ENCODE measurements at places on chromosomes 11 and 22.
A peak's percentile ranks its signal among the peaks of the same experiment; 100 is the strongest.

GRCh38 chr11:78949976-78950690 is 375.5 kb upstream of the NARS2 start:
- no peak for DNase-seq

DNA sequence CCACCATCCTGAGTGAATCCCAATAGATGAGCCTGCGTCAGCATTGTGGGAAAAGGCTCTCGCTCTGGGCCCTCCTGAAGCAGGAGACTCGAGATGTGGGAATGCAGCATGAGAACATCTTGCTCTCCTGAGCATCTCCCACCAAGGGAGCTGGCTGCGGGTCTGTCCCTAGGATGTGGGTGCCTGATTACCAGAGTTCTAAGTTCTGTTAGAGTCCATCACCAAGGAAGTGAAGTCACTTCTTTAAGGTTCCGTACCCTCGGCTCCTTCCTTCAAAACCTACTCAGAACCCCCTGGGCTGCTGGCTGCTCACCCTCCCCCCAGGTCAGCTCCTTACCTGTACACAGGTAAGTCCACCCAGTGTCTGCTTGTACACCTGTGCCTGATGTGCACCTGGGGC is 100.5 kb upstream of the IGLL5 start:
- no peak for DNase-seq

DNA sequence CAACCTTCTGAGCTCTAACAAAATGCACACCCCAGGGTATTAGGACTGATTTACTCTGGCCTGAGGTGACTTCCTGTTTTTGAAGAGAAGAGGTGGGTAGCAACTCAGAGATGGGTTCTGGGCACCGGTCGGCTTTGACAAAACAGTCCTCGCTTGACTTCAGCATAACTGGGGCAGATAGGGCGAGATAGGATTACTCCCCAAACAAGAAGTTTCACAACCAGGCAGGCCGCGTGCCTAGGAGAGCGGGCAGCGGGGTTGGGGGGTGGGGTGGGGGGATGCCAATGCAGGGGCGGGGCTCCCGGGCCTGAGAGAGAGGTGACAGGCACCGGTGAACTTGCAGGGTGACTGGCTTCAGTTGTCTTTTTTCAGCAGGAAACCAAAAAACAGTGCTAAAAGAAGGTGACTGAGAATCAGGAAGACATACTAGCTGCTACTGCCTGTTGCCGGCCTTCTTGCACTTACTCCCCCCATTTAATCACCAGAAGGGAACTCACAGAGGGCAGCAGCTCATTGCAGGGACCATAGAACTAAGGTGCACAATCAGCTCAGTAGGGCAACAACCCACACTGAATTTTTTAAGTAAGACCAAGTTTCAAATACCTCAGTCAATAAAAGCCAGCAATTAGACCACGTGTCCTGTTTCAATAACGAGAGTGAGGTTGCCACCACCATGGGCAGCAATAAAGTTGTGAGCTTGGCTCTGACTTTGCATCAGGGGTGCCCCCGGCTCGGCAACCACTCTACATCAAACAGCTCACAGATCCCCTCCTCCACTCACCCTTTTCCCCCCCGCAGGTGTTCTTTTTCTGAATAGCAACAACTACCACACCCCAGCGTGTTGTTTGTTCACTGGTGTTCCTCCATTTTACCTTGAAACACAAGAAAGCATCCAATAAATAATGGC is 37.2 kb upstream of the ETS1 start:
- DNase-seq: no peak

- no peak for DNase-seq
These were observed 1850.2 kb upstream of the RAG2 start for GRCh38 chr11:38448284-38448683.

DNA sequence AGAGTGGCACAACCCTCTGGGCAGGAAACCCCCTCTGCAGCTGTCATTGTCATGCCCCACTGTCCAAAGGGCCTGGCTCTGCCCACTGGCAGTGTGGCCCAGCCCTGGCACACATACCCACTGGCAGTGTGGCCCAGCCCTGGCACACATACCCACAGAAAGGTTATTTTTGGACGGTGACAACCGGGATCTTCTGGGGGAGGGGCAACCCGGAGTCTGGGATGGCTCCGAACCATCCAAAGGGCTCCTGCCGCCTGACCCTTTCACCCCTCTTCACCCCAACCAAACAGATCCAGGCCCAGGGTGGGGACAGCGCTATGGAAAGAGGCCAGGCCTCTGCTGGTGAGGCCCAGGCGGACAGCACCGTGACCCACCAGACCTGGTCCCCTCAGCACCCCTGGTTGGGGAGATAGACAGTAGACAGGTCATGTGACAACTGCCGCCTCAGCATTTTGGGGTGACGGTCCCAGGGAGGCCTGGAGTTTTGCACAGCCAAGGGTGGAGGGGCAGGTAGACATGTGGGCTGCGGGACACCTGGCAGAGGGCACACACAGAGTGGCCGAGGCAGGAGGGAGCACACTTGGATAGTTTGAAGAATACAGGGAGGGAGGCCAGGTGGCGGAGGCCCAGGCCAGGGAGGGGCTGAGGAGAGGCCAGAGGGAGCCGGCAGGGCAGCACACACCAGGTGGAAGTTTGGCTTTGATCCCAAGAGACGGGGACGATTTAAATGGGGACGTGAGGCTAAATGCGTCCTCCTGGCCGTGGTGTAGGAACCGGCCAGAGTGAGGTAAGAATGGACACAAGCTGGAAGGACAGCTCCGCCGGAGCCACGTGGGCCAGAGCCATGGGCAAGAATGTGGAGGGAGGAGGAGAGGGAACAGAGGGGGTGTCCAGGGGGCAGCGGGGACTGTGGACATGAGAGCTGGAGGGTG is 2.9 kb downstream of the MAPK12 start:
- DNase-seq: no peak

- DNase-seq: peak; percentile 82
These were observed 60.4 kb downstream of the SBF2 start for GRCh38 chr11:10233581-10233980.

DNA sequence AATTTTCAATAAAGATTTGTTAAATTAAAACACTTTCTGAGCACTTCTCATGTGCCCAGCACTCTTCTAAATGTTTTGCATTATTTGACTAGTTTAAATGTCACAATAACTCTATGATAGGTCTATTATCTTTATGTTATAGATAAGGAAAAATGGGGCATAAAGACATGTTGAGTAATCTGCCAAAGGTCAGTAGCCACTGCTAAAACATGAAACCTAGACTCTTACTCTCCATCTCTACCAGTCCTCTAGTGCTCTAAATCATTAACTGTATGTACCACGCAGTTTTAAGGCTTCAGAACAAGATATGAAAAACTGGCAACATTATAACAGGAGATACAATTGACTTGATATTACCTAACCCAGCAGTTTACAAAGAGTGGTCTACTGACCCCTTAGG is 6.9 kb downstream of the RAB6A start:
- DNase-seq: no peak

DNA sequence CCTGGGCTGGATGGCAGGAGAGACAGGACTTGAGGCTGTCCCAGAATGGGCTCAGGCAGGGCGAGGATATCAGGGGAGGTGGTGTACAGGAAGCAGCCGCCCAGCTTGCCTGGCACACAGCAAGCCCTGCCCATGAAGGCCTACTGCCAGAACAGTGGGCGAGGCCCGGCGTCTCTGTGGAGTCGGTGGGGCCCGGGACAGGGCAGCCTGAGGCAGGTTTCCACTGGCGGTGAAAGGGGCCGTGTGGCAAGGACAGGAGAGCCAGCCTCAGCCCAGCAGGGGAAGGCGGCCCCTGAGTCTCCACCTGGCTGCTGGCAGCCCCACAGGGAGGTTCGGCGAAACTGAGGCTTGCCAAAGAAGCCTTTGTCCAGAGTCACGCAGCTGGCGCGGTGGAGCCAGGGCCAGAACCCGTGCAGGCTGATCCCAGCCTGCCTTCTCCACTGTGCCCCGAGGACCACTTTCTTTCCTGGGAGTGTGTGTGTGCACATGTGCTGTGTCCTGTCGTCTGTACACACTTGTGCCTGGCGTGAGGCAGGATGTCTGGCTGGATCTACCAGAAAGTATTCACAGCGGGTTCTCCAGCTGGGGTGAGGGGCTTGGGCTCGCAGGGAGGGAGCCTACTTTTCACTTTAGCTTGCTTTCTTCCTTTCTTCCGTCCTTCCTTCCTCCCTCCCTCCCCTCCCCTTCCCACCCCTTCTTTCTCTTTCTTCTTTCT is 1.2 kb downstream of the TSPO start:
- DNase-seq: peak; percentile 30

GRCh38 chr22:32752816-32753520 is 48.5 kb upstream of the TIMP3 start:
- DNase-seq: peak; percentile 36

DNA sequence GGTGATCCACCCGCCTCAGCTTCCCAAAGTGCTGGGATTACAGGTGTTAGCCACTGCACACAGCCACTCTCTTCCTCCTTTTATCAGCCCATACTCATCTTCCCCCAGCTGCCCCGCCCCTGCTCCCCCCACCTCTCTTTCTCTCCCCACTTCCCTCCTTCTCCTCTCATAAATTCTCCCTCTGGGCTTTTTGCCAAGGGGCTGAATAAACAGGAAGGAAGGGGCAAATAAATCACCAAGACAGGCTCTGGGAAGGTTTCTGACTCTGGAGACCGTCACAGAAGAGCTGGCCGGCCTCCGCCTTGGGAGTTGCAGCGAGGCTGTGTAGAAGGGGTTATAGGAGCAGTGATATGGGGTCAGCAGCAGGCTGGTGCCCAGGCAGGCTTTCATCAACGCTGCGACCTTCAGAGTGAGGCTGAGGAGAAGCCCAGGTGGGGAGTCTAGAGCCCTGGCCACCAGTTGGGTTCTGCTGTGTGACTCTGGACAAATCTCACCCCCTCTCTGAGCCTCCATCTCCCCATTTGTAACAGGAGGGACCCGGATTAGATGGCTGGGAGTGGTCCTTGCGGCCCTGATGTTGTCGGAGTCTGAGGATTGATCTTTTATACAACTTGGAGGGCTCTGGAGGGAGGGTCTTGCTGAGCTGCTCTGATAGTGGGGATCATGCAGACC is 62.6 kb upstream of the RASD2 start:
- peak; percentile 75 for DNase-seq

GRCh38 chr22:50084080-50084477 is 1.1 kb downstream of the MLC1 start:
- DNase-seq: no peak

- no peak for DNase-seq
These were observed 81.0 kb upstream of the CTSC start for GRCh38 chr11:88418508-88418907.

DNA sequence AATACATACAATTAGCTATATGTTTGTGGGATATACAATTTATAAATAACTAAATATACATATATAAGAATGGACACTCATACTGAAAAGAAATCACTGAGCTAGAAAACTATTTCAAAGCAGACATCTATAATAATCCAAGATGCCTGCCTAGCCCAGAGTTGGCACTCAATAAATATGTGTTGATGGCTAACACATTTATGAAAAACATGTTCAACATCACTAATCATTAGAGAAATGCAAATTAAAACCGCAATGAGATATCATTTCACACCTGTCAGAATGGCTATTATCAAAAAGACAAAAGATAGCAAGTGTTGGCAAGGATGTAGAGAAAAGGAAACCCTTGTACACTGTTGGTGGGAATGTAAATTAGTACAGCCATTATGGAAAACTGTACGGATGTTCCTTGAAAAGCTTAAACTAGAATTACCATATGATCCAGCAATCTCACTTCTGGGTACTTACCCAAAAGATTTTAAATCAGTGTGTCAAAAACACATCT is 29.8 kb downstream of the POU2AF1 start:
- DNase-seq: no peak

GRCh38 chr11:64710418-64711137 is 12.4 kb downstream of the NRXN2 start:
- DNase-seq: peak; percentile 21

- DNase-seq: peak; percentile 14
These were observed 10.7 kb downstream of the VSIG10L2 start for GRCh38 chr11:125956391-125957134.

DNA sequence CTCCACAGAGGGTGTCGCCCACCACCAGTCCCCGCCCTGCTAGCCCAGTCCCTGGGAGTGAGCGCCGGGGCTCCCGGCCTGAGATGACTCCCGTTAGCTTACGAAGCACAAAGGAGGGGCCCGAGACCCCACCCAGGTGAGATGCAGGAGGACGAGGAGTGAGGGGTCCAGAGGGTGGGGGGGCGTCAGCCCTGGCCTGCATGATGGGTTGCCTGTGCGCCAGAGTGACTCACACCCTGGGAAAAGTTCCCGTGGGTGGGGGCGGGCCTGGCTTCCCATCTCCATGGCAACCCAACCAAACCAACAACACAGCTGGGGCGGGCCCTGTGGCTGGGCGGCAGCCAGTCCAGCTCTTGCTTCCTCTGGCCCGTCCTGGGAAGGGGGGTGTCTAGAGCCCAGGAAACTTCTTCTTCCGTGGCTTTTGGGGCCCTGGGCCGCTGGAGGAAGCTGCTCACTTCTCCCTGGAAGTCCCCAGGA is 4.5 kb downstream of the GAS2L1 start:
- peak; percentile 97 for DNase-seq

DNA sequence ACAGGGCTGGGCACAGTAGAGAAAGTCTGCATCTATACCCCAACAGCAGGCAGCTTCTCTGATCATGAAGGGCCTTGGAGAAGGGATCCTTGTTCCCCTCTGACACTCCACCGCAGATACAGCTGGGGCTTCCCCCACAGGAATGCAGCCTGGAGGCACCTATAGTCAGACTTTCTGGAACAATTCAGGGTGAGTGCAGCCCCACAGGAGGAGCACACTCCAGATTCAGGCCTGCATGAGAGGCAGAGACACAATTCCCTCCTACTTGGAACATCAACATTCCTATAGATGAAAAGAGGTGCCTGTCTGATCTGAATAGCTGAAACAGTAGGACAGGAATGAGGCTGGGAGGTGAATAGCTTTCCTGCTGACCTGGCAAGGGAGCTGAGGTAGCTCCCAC is 1298.0 kb upstream of the CNTN5 start:
- DNase-seq: no peak

GRCh38 chr22:23891726-23892125 is 2.5 kb upstream of the MIF start:
- no peak for DNase-seq

DNA sequence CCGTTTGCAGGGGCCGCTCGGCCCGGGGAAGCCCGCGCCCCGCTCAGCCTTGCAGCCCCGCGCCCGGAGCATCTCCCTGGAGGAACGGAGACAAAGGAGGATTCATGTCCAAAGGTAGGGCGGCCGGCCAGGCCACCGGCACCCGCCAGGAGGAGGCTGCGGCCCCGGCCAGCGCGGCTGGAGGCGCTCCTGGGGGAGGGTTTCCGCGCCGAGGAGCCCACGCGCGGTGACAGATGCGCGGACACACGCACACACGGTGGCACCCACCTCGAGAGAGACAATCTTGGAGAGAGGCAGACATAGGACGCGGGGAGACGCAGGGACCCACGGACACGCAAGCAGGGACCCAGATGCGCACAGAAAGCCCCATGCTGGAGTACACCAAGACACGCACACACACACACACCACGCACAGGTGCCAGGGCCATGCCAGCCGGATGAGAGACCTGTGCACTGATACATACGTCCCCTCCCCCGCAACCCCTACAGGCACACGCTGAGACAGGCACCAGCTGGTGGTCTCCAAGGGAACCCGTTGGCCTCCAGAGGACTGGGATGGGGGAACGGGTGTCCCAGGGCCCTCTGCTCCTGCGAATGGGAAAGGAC is 7.8 kb downstream of the SEPTIN3 start:
- DNase-seq: no peak

Measured in iris pigment epithelial cell (primary cell).